ENCODE measurements at places on chromosomes 4 and X.

- no peak for DNase-seq
Observed at GRCh38 chr4:108635070-108635655, 14.8 kb downstream of the RPL34 start.

- peak; percentile 71 for DNase-seq
Observed at GRCh38 chr4:120446051-120446567, 379.5 kb upstream of the MAD2L1 start.

DNA sequence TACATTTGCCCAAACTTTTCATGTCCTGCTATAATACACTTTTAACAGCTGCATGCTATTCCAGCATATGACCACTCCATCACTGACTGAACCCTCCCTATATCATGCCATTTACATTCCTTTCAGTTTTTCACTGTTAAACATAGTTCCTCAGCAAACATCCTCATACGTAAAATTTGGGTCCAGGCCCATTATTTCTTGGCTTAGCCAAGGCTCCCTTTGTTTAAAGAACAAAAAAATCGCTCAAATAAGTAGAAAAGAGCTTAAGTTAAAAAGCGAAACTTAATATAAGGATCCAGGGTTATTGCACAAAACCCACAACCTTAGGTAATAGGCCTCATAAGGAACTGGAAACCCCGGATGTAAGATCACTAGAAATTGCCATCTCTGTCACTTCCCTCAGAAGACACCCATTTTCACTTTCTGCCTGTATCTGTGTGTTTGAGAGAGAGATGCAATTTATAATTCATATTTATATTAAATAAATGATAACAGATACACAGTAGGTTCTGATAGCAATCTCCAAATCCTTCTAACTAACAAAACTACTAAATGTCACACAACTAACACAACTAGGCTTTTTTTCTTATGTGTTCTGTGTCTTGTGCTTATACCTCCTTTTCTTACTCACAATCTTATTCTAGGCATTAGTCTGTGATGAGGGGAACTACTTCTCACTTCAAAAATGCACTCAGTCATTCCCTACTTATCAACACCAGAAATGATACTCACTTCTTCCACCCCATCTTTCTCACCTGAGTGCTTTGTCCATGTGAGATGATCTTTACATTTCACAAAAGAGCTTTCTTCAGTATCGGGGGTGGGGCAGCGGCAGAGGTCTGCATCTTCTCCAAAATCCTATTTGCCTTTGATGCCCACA is 59.9 kb upstream of the FAM241A start:
- DNase-seq, result no peak

- no peak for DNase-seq
Observed at GRCh38 chrX:42020225-42020624, 96.9 kb upstream of the CASK start.

DNA sequence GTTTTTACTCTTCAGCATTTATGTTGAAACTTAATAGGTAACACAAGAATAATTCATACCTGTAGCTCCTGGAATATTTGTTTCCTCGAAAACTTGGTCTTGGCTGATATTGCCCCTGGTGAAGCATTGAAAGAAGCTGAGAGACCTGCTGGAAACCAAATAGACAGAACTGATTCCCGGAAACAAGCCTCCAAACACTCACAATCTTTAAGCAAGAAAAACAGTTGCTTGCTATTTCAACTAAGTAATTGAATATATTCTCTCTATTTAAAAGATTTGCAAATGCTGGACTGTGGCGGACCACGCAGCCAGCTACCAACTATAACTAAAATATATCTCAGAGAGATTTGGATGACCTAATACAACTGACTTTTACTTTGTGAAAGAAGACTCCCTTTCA is 3.6 kb downstream of the PCDH18 start:
- no peak for DNase-seq

- DNase-seq, result no peak
Observed at GRCh38 chr4:182246401-182247205, 3.4 kb downstream of the TENM3 start.

Measured in OCI-M1 (cell line).